Activated gamma-delta T cell treated with anti-CD3 and anti-CD28 coated beads, Interleukin-2, amount 50 U/mL, for 16 hours (primary cell): ENCODE measurements at places on chromosomes 1 and 21.
A peak's percentile ranks its signal among the peaks of the same experiment; 100 is the strongest.

- no peak for DNase-seq
Observed at GRCh38 chr1:205662135-205662738, 18.1 kb downstream of the SLC45A3 start.

DNA sequence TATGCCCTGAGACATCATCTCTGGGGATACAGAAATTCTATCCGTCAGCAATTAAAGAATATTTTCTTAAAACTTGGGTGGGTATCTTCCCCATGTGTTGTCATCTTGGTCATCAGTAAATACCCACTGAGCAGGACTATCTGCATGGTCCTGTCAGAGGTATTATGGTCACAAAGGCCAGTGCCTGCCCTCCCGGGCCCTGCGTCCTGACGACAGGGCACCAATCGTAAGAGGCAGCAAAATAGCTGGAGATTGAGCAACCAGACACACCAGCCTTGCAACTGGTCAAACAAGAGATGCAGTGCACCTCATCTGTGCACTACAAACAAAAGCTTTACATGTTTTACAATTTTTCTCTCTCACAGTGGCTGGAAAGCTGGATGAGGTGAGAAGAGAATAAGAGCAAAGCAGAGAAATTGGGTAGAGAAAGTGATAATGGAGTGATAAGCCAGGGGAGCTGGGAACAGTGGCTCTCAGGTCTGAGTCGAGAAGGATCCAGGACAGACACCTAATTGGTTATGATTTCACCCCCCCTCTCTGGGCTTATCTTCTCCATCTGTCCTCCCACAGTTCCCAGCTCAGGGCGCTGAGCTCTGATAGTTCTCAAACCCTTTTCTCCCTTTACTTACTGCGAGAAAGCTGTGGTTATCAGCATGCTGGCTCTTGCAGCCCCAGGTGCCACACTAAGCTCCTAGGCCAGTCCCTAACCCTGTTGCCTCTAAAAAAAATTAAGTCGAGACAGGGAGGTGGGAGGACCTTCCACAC, 8.8 kb upstream of the SRP9 start:
- no peak for DNase-seq

- DNase-seq = no peak
Observed at GRCh38 chr1:145988773-145989172, 7.6 kb downstream of the TXNIP start.

- DNase-seq = peak; percentile 30
Observed at GRCh38 chr21:36125512-36126207, 9.2 kb upstream of the CBR3 start.

DNA sequence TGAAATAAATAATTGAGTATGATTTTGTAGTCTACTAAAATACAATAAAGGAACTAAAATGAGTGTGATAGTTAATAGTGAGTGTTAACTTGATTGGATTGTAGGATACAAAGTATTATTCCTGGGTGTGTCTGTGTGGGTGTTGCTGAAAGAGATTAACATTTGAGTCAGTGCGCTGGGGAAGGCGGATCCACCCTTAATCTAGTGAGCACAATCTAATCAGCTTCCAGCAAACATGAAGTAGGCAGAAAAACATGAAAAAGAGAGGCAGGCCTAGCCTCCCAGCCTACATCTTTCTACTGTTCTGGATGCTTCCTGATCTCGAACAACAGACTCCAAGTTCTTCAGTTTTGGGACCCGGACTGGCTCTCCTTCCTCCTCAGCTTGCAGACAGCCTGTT, 1716.6 kb downstream of the MRPL39 start:
- no peak for DNase-seq

DNA sequence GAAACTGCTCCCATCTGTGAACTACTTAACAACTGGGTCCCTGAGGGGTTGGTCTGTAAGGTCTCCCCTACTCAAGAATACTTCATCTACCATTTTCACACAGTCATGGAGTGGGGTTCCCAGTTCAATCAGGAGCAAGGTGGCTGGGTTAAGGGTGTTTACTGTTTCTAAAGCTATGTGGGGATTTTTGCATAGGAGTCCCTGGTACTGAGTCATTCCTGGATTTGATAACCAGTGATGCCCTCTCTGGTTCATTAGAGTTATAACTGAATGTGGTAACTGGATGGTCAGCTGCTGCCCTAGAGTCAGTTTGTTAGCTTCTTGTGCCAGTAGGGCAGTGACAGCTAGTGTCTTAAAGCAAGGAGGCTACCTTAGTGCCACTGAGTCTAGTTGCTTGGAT, 29.4 kb upstream of the KCNJ15 start:
- DNase-seq = no peak

DNA sequence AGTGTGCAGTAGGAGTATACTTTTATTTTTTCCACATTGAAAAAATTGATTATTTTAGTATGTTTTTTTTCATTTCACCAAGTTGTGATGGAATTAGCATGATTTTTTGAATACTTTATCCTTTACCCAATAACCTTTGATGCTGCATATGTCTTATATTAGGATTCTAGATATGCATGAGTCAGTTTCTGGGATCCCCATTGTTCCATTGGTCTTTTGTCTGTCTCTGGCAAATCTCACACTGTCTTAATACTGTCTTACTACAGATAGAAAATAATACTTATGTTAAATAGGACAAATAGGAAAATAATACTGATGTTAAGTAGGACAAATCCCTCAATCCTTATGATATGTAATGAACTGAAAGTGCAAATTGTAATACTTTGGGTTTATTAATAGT, 54.3 kb upstream of the ASB17 start:
- no peak for DNase-seq

DNA sequence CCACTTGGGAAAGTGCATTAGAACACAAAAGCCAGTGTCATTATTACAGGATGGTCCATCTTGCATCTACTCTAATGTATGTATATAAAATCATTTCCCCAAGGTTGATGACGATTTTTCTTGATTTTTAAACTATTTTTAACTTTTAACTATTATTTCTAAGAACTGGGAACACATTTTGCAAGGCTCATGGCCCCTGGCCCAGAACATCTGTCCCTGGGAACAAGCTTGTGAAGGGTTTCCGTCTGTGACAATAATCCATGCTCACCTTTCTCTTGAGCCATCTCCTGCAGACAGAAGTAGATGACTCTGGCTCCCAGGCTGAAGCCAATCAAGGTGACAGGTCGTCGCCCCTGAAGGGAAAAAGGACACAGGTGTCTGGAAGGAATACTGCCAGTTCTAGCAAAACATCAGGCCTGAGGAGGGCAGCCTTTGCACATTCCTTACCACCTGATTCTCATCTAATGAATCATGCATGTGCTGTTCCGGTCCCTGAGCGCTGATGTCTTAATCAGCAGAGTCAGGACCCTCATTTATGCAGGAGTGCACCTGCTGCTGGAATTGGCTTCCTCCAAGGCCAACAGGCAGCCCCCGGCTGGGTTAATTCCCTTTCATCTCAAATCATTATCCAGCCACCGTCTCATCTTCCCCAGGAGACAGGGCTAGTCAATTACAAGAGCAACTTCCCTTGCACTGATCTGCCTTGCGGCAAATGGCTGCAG, 62.5 kb downstream of the TMCO4 start:
- DNase-seq = no peak

DNA sequence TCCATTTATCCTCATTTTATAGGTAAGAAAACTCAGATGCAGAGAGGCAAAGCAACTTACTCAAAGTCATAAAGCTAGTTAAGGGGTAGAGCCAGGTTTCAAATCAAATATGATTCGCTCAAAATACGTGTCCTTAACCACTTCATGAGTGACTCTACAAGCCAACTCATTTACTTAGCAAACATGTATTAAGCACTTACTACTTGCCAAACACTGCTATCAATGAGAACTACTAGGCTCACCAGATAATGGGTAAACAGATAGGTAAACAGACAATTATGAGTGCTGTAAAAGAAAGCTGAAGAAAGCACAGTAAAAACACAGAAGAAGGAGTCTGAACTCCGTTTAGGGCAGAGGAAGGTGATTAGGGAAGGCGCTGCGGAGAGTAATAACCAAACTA, 65.9 kb downstream of the WDR64 start:
- DNase-seq = no peak

GRCh38 chr1:9529190-9529589, 10.1 kb upstream of the SLC25A33 start:
- no peak for DNase-seq

DNA sequence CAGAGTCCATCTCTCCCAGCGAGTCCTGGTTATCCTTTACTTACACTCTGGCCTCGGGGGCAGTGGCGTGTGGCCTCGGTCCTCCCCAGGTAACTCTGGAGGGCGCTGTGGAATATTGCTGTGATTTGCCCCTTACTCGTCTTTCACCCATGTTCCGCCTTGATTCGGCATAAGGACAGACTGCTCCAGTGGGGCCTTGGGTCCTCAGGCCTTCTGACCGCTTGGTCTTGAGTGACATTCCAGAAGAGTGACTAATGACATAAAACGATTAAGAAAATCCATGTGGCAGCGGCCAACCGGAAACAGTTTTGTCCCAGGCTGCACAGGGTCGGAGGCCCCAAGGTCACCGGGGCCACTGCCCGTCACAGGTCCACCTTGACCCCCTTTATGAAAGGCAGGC, 11.0 kb downstream of the ICMT start:
- DNase-seq = no peak

GRCh38 chr1:178155481-178156255, 61.8 kb downstream of the RASAL2 start:
- DNase-seq = no peak

GRCh38 chr1:20469406-20470076, 16.5 kb downstream of the CAMK2N1 start:
- no peak for DNase-seq

GRCh38 chr1:246815693-246816270, 91.6 kb downstream of the SCCPDH start:
- no peak for DNase-seq
